NT2/D1 (cell line): ENCODE measurements at places on chromosomes 3 and 15.

- no peak for DNase-seq
These were observed 1308.2 kb upstream of the EPHA6 start for GRCh38 chr3:95506174-95506573.

GRCh38 chr3:185825639-185826481 is 1.0 kb upstream of the IGF2BP2 start:
- no peak for DNase-seq

DNA sequence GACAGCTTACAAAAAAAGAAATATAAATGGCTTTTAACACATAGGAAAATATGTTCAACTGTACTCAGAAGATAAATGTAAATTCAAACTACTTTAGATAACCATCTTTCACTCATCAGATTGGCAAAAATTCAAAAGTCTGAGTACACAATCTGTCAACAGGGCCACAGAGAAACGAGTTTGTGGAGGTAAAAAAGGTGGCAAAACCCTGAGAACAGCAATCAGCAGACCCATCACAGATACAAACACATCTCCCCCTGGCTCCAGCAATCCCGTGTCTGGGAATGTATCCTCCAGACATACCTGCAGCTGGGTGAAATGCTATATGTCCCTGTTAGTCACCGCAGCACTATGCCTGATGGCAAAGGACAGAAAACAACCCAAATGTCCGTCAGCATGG is 149.5 kb downstream of the OSBPL10 start:
- DNase-seq = no peak

GRCh38 chr3:44342176-44342790 is 3.7 kb downstream of the TCAIM start:
- no peak for DNase-seq

GRCh38 chr3:110248666-110249065 is 823.0 kb upstream of the NECTIN3 start:
- DNase-seq = no peak

DNA sequence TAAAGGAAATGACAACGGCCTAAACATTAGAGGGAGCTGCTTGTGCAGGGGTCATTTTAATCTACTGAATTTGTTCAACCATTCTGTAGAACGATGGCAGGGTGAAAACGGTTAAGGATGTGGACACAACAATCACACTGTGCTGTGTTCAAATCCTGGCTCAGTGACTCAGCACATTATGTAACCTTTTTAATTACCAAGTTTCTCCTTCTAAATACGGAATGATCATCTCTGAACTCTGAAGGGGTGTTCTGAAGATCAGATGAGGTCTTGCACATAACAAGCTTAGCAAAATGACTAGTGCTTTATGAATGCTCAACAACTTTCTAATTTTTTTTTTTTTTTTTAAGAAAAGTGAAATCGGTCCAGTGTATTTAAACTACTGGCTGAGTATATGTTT is 592.8 kb downstream of the FOXP1 start:
- no peak for DNase-seq

- DNase-seq = no peak
These were observed 464.5 kb downstream of the RBMS3 start for GRCh38 chr3:29745232-29745870.

- DNase-seq = no peak
These were observed 34.3 kb downstream of the IRAK2 start for GRCh38 chr3:10198761-10199649.

GRCh38 chr15:39661776-39662175 is 80.9 kb downstream of the THBS1 start:
- DNase-seq = no peak

DNA sequence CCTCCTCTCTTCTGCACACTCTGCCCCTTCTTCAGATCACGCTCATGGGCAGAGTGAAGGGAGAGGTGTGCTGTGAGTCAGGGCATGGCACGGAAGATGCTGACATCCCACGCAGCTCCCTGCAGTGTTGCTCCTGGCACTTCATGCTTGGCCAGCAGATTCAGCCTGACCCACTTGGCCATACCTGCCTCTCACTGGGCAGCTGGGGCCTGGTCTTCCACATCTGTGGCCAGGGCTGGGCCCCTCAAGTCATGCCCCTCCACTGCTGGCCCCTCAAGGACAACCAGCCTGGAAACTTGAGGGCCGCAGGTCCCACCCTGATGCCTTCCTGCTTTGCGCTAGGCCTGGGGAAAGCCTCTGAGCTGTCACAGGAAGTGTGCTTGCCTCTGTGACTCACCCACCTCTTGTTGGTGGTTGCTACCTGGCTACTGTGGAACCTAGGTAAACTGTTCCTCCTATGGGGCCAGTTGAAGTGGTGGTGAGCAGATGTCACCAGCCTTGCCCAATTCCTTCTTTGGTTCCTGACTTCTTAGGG is 48.7 kb downstream of the BSN start:
- DNase-seq = no peak

DNA sequence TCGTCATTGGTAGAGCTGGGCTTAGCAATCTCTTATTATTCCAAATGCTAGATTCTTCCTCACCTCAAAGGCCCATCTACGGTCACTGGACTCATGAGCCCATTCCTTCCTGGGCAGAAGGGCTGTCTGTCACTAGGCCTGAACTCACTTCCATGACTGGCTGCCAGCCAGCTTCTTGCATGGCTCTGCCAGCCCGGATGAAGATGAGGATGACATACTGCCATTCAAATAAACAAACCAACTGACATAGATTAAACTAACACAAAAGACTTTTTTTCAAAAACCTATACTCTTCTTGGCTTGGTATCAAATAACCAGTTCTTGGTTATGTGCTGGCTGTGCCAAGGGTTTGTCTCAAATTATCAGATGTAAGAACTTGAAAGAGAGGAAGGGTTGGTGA is 23.8 kb downstream of the ISL2 start:
- DNase-seq = no peak

DNA sequence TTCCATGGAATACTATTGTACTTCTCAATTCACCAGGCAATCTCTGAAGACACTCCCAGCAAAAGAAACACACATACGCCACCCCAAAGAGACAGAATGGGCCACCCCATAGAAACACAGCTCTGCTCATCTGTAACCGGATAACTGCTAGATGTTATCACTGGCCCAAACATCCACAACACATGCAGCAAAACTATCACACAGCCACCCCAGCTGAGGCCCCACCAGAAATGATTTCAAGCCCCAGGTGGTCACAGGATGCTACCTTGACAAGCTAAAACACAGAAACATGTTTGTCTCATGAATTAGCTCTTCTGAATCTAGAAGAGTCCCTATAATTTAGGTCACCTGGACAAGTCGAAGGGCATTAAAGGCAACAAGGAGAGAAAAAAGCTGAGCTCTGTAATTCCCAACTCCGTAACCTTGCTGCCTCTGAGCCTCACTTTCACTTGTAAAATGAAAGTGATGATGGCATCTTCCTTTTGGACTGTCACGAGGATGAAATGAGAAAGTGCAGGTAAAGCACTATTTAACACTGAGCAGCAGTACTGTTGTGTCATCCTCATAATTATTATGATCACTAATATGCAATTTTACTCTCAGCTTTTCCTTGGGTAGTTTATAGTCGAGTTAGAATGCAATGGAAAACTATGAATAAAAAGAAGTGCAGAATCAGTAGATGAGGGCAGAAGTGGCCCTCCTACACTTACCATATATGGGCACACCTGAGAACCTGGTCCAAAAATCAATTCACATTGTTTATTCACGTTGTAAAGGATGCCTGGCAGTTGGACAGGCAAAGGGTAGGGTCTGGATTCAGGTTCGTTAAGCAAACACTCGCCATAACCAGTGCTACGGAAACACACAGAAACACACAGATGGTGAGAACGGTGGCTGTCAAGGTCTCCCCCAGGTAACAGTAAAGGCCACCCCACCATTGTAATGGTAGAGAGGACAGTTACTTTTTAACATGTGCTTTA is 38.6 kb downstream of the ADAMTS9 start:
- no peak for DNase-seq

- no peak for DNase-seq
These were observed 74.3 kb downstream of the B3GNT5 start for GRCh38 chr3:183327343-183327742.

DNA sequence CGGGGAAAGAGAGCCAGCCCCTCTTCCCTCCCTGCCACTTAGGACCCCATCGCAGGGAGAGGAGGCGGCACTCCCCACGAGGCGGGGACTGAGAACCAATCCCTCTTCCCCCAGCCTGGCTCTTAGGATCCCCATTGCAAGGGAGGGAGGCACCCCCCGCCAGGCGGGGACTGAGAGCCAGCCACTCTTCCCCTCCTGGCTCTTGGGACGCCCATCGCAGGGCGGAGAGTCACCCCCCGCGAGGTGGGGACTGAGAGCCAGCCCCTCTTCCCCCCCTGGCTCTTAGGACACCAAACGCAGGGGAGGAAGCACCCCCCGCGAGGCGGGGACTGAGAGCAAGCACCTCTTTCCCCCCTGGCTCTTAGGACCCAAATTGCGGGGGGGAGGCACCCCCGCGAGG is 34.2 kb upstream of the SSUH2 start:
- DNase-seq = no peak

DNA sequence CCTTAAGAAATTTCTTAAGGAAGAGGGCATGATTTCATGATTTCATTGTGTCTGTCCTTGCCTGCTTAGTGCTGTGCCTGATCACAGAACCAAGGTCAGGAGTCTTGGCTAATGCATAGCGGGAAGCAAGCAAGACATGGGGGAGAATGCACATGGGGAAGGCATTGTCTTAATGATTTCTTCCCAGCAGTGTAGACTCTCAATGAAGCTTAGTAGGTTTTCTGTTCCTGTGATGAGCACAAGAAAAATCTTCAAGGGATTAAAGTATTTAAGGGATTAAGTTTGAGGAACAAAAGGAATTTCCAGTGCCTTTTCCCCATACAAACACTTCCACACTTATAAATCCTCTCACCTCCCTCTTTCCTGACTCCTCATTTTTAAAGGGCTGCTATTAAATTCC is 46.9 kb upstream of the SEMA6D start:
- DNase-seq = no peak

DNA sequence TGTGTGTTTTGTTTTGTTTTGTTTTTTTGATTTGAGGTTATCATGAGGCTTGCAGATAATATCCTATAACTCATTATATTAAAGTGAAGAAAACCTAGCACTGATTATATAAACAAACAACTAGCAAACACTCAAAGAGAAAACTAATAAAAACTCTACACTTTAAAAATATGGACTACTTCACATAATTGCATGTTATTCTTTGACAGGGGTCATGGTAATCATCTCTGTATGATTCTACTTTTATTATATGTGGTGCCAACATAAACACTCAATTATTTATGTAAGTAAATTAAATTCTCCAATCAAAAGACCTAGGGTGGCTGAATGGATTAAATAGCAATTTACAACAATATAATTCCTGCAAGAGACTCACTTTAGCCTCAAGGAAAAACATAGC is 44.6 kb upstream of the P3H2 start:
- DNase-seq = no peak

DNA sequence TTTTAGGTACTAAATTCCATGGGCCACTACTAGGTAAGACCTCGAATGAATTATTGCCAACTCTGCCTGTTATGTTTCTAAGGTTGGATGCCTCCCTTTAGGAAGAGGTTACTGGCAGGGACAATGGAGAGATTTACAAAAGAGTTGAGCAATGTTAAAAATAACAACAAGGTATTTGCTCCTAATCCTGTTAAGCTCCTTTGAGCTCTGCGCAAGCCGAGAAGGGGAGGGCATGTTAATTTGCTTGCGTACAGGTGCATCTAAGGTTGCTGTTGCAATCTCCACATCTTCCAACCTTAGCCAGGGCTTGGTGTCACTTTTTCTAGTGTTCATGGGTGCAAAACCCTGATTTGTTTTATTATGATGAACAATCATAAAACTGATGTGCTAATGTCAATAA is 161.5 kb upstream of the TPM1 start:
- DNase-seq = no peak

DNA sequence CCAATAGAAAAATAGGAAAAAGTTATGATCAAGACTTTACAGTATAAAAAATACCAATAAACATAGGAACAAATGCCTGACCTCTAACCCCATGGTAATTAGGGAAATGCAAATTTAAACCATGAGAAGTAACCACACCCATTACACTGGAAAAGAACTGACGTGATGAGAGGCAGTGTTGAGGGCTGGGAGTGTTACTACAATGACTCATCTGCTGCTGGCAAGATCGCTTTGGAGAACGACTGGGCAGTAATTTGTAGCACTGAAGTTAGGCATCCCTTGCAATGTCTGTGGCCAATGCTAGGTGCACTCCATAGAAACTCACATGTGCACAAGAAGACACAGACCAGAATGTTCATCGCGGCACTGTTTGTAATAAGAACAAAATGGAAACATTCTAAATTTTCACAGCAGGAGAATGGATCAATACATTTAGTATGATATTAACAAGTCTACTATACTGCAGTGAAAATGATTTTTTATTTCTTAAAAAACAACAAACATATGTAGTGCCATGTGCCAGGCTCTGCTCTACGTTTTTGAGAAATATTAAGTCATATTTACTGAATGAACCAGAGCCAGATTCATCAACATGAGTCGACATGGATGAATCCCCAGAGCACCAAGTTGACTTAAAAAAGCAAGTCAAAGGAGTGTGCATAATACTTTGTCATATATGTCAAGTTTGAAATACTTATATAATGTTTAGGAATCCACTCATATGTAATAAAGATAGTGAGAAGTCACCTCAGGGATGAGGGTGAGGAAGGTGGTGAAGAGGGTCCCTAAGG is 37.6 kb upstream of the EPHB3 start:
- peak; percentile 38 for DNase-seq

DNA sequence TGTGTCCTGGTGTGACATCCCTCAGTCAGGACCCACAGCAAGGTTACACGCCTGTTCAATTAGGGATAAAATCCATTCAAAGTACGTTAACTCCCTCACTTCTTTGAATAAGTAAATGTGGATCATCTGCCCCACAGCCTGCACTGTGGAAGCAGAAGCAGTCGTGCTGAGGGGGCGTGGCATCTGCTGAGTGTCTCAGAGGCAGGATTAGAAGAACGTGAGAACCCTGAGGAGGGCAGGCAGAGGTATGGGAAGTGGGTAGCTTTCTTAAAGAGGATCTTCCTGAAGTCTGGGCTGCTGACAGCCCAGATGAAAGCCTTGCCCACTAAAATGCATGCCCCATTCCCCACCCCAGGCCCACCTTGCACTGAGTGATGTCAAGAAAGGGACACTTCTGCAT is 28.5 kb downstream of the CRABP1 start:
- no peak for DNase-seq

DNA sequence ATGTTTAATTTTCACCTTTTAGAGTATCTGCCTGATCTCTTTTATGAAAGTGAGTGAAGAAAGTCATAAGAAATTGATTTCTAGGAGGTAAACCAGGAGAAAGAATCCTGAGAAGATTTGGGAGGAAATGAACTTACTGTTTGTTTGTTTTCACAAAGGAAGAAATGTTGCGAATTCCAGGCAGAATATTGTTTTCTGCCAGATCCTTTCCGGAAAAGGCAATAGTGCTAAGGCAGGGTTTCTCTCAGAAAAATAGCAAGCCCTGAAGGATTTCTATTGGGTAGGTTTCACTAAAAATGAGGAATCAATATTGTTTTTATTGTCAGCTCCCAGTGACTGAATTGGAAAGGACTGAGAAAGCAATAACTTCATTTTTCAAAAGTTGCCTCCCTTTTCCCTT is 85.7 kb upstream of the TGFBR2 start:
- DNase-seq = no peak
